Lower lobe of right lung (tissue), 2 donors: ENCODE measurements at places on chromosomes 12 and 14.

GRCh38 chr12:2301531-2302461, 249.0 kb downstream of the CACNA1C start:
- no peak for DNase-seq

DNA sequence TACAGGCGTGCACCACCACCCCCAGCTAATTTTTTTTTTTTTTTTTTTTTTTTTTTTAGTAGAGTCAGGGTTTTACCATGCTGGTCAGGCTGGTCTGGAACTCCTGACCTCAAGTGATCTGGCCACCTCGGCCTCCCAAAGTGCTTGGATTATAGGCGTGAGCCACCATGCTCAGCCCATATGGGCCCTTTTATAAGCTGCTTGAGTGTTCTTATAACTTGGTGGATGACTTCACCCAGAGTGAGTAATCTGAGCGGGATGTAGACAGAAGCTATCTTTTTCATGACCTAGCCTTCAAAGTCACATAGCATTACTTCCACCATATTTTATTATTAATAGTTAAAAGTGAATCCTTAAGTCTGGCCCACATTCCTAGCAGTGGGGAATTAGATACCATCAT, 16.4 kb downstream of the BBOF1 start:
- no peak for DNase-seq

DNA sequence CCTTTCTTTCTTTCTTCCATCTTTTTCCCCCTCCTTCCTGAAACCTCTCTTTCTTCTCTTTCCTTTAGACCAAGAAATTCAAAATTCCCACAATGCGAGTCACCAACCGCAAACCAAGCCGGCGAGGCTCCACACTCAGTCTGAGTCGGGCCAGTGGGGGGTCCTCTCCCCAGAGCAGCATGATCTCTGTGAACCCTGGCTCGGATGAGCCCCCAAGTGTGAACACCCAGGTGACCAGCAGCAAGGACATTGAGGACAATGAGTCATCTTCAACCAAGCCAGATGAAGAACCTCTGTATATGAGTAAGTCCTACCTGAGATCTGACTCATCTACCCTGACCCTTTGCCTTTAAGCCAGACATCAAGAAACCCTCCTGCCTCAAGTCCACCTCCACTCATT, 88.6 kb upstream of the TMEM233 start:
- DNase-seq = no peak

DNA sequence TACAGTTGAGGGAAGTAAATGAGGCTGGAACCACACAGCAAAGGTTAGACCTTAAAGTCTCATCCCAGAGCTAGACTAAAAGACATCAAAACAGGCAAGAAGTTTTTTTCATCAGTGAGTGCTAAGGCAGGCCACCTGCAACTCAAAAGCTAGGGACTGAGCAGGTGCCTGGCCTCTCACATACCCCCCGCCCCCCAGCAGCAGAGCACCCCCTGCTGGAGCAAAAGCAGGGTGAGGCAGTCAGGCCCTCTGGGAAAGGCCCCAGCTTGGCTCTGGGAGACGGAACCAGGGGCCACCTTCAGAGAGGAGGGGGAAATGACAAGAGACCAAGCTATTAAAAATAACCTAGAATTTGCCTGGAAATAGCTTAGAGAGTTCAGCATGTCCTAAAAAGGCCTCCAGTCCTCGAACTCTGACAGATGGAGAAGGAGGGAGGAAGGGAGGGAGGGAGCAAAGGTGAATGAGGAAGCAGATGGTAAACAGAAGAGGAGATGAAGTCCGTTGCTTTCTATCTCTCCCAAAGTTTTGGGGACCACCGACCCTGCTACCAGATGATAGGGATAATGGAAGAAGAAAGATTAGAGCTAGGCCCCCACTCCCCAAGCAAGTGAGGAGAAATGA, 1.8 kb downstream of the ITGA7 start:
- no peak for DNase-seq

DNA sequence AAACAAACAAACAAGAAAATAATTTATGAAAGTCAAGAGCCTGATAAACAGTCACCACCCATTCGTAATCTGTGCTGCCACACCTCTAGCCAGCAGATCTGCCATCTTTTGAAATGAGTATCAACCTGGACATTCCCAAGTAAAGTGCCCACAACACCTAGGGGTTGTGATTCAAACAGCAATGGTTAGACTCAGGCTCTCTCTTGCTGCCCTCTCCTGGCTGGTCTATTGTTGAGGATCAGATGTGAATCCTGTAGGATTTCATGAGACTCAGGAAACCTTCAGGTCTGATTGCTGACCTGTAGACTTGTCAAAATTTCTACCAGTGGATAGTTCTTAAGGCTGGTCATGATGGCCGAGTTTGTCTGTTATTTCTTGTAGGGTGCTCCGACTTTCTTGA, 26.8 kb downstream of the DGLUCY start:
- DNase-seq = no peak

DNA sequence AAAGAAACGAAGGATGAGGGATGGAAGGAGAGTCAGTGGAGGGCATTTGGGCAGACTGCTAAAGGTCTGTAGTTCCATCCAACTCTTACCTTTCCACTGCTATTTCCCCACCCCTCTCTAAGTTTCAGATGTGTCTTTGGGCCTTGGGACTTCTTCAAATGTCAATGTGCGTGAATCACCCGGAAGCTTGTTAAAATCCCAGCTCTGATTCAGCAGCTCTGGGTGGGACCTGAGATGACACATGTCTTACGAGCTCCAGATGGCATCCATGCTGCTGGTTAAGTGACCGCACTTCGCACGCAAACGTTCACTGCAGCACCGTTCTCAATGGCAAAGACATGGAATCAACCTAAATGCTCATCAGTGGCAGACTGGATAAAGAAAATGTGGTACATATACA, 309.9 kb downstream of the VRK1 start:
- DNase-seq = no peak

- no peak for DNase-seq
These were observed 76.6 kb downstream of the SYNE3 start for GRCh38 chr14:95439881-95440280.
